AG09309 (cell line): ENCODE measurements at places on chromosomes 2 and 18.

DNA sequence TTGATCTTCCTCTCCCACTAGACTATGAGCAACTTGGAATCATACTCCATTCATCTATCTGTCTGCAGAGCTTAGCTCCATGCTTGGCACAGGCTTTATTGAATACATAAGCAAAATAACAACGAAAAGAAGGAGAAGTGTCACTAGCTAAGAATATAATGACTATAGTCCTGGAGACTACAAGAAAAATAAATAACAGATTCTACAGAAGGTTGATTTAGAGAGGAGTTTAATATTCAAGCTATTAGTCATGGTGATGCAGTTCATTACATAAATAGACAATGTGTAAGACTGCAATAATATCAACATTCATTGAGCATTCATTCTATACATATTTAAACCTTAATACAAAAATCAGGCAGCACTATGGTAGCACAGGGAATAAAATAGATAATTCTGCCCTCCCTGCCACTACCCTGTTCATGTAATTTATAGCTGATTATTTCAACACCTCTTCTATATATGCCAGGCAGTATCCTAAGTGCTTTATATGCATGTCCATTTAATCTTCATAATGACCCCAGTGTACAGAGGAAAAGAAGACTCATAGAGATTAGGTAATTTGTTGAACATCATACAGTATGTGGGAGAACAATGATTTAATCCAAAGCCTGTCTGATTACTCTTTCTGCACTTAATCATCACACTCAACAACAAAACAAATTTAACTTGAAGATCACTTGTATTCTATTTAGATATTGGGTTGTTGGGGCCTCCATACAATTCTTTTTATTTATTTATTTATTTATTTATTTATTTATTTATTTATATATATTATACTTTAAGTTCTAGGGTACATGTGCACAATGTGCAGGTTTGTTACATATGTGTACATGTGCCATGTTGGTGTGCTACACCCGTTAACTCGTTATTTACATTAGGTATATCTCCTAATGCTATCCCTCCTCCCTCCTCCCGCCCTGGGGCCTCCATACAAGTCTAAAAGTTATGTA, 165.3 kb downstream of the RNF152 start:
- DNase-seq = no peak

- no peak for DNase-seq
Observed at GRCh38 chr2:138090330-138090729, 126.1 kb downstream of the HNMT start.

- no peak for DNase-seq
Observed at GRCh38 chr2:134206031-134206430, 47.8 kb upstream of the MGAT5 start.

GRCh38 chr2:184577743-184578142, 20.6 kb upstream of the ZNF804A start:
- no peak for DNase-seq

GRCh38 chr2:43605079-43605655, 9.3 kb upstream of the THADA start:
- peak; percentile 28 for DNase-seq

DNA sequence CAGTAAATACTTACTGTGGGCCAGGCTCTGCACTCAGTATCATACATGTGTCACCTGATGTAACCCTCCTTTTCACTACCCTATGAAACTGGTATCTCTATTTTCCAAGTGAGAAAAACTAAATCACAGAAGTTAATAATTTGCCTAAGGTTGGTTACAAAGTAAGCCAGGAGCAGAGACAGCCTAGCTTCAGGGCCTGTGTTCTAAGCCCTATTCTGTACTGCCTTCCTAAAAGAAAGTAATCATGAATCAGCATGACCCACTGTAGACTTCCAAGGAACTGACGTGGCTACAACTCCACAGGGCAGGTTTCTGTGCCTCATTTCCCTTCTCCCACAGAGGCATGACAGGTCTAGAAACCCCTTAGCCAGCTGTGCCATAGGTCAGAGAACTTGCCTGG, 14.3 kb downstream of the ZNF142 start:
- DNase-seq = no peak

- peak; percentile 57 for DNase-seq
Observed at GRCh38 chr2:118250001-118250400, 161.7 kb downstream of the INSIG2 start.

- no peak for DNase-seq
Observed at GRCh38 chr2:14634489-14635390, 2.2 kb downstream of the LRATD1 start.

DNA sequence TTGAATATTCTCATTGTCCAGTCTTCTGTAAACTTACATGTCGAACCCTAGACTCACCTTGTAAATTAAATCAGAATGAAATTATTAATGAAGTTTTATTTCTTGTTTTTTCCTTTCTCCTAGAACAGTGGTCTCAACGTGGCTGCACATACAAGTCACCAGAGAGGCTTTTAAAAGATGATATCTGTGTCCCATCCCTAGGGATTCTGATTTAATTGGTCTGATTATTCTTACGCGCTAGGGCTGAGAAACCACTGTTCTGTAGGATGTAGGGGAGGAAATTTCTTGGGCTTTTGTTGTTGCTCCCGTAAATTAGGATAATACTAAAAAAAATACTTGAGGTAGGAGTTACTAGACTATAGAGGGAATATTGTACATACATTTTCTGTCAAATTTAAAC, 32.1 kb downstream of the PPM1B start:
- DNase-seq = no peak

DNA sequence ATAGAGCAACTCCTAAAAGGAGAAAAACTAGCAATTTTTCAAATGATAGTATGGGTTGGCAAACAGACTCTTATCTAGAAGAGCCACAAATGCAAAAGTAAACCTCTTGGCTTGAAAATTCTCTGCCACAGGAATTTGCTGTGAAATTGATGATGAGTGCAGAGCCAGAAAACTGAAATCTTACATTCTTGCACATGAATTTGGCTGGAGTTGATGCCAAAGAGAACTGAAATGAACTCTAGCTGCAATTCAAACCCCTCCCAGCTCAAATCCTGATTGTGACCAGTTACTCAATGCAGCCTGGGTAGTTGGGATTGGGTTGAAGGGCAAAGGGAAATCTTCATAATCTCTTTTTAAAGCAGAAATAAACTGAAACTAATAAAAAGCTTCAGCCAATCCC, 266.6 kb downstream of the PDE11A start:
- DNase-seq = peak; percentile 41

GRCh38 chr2:23381084-23381483, 3.9 kb upstream of the KLHL29 start:
- DNase-seq = no peak

DNA sequence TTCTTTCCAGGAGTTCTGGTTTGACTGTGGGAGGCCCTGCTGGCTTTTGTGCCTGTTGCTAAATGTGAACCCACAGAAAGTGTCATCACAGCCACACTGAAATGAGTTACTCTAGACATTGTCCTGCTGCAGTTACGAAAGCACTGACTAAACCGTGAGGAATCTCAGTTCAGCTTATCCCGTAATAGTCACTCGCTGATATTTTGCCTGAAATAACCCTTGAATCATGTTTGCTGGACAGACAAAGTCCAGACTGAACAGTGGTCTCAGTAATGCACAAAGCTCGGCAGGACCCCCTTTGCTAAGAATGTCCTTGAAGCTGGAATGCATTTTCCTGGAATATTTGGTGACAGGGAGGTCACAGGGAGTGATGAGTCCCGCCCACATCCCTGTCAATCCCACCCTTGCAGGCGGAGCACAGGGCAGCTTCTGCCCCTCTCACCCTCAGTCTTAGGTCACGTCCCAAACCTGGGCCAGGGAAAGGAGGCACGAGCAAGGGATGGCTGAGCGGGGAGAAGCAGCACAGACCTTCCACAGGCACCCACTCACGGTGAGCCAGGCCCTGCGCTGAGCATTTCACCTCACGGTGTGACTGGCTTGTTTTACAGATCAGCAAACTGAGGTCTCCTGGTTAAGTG, 53.4 kb downstream of the ADI1 start:
- peak; percentile 80 for DNase-seq

GRCh38 chr2:108354136-108354535, 23.6 kb upstream of the SULT1C4 start:
- DNase-seq = no peak

DNA sequence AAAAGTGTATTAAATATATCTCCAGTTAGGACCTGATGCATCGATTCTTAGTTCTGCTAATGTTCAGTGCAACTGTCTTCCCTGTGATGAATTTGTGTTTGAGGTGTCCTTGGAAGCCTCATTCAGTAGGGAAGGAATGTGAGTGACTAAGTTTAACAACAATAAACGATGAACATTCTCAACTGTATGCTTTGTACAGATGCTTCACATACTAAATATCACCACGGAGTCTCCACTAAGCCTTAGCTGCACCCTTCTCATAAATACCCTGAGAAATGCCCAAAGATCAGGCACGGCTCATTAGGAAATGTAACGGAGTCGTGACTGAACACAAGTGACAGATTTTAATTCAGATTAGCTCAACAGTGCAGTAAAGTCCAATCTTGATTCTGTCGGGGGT, 24.4 kb upstream of the AGFG1 start:
- peak; percentile 27 for DNase-seq

DNA sequence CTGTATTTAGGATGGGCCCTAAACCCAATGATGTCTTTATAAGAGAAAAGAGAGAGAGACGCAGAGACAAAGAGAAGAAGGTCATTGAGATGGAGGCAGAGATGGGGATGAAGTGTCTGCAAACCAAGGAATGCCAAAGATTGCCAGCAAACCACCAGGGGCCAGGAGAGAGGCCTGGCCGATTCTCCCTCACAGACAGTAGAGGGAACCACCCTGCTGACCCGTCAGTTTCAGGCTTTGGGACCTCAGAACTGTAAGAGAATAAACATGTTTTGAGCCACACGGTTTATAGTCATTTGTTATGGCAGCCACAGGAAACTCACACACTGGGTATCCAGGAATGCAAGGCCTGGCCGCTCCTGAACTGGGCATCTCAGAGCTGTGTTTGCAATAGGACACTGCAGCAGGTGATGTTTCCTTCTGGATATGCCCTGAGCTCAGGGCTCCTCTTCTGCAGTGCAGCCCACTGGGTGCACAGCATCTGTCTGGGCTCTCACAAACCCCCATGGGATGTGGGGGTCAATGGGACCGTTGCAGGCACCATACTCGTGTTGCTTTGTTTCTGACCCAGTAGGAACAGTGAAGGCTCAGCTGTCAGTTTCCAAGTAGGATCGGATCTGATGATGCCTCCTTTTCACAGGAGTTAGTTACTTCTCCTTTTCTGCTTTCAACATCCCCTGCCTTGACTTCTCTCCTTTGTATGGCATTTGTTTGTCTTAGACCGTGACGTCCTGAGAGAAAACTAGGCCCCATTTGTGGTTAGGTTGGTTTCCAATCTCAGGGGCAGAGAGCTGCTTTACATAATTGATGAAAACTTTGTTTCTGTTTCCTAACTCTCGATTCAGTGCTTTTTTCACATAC, 20.8 kb downstream of the PTPN18 start:
- no peak for DNase-seq

- no peak for DNase-seq
Observed at GRCh38 chr2:238573065-238573778, 146.5 kb downstream of the ASB1 start.

- DNase-seq = no peak
Observed at GRCh38 chr18:80154293-80154692, 45.2 kb downstream of the ADNP2 start.

DNA sequence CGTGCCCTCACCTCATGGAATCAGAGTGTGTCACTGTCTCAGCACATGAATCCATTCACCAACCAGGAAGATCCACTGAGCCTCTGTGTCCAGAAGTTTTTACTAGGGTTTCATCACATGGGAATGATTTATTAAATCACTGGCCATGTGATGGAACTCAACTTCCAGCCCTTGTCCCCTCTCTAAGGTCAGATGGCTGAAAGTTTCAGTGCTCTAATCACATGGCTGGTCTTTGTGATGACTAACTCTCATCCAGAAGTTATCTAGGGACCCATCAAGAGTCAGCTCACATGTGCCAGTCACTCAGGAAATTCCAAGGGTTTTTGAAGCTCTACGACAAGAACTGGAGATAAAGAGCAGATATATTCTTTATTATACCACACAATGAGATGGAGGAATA, 140.5 kb upstream of the GYPC start:
- DNase-seq = no peak

DNA sequence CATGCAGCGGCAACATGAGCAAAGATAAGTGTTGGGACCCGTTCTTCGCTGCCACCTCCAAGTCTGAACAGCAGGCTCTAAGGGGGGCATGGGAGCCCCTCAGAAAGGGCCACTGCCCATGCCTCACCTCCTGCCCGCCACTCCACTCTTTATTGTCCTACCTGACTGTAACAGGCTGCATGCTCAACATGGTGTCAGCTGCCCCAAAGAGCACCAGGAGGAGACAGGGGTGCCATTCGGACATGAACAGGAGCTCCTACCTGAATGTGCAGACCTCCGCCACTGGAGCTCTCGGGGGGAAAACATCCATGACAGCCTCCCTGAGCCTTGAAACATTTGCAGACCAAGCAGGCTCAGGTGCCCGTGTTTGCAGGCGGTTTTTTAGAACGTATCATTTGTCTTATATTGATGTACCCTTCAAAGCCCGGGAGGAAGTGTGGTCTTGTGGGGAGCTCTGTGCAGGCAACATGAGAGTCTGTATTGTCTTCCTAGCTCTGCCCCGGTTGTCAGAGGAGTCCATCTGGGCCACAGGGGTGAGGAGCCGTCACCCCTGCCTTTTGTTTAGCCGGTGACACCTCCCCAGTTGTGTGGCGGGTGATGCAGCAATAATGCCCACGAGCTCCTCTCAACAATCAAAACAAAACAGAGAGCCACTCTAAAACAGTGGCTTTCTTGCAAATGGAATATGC, 35.1 kb upstream of the CD8A start:
- no peak for DNase-seq

GRCh38 chr18:59500765-59501164, 141.7 kb upstream of the LMAN1 start:
- no peak for DNase-seq

DNA sequence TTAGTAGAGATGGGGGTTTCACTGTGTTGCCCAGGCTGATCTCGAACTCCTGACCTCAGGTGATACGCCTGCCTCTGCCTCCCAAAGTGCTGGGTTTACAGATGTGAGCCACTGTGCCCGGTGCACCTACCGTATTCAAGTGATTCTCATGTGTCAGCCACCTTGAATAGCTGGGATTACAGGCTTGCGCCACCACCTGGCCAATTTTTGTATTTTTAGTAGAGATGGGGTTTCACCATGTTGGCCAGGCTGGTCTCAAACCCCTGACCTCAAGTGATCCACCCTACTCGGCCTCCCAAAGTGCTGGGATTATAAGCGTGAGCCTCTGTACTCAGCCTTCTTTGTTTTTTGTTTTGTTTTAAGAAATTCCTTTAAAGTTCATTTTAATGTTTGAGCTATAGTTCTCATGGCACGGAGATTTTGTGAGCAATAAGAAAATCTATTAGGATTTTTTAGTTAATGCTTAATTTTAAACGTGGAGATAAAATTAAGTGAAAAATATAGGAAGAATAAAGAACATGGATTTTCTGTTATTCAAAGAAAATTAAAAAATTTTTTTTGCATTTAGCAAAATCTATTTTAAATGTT, 242.6 kb downstream of the PHLPP1 start:
- no peak for DNase-seq

DNA sequence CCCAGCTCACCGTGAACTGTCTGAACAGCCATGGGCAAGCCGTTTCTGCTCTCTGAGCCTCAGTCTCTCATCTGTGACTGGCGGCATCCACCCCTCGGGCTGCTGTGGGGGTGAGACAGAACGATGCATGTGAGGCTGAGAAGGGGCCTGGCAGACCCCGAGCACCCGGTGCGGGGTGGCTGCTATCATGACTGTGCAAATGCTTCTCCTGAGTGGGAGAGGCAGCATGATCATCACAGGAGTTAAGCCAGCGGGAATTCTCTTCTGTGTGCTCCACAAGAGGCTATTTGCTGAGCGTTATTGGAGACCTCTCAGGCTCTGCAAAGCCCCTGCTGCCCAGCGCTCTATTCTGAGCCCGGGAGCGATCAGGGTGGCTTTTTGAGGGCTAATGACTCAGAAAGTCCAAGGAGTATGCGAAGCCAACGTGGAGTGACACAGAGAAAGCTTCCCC, 45.8 kb upstream of the ID2 start:
- DNase-seq = no peak
